ENCODE measurements at places on chromosomes 3 and 15. TPM values are rescaled to one million over a fixed set of nuclear protein-coding genes. Genes with fewer than 3 reads are reported as not detected.
A peak's percentile ranks its signal among the peaks of the same experiment; 100 is the strongest.

DNA sequence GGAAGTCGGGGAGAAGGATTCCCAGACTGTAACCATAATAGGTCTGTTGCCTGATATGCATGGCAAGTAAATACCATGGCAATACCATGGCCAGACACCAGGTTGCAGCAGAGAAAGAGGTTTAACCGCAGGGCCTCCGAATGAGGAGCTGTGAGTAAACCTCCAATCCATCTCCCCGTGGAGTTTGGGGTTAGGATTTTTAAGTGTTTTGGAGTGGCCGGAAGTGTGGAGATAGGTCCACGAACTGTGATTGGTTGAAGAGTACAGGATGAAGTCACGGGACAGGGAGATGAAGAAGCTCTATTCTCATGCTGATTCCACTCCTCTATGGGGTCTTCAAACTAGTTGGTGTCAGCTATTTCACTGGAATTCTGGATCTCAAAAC lies 127.9 kb downstream of the ST8SIA2 start:
- peak; percentile 88 for DNase-seq

DNA sequence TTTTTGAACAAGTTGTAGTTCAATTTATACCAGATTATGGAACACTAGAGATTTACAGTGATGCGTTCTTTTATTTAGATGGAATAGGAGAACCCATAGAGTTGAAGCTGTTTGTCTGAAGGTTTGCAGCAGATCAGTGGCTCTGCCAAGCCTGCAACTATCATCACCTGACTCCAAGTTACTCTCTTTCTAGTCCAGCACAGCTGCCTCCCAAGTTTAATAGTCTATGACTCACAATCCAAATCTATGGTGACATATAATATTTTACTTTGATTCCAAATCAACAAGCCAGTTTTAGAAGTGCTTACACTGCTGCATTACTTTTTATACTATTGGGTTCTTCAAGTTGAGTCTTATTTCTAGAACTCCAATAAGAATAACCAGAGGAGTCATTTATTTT lies 400.4 kb downstream of the LPP start:
- no peak for DNase-seq

- no peak for DNase-seq
Measured at GRCh38 chr15:89880727-89881126, 13.1 kb downstream of the AP3S2 start.

- DNase-seq, result peak; percentile 66
Measured at GRCh38 chr3:43043071-43043766, 62.7 kb downstream of the POMGNT2 start.

DNA sequence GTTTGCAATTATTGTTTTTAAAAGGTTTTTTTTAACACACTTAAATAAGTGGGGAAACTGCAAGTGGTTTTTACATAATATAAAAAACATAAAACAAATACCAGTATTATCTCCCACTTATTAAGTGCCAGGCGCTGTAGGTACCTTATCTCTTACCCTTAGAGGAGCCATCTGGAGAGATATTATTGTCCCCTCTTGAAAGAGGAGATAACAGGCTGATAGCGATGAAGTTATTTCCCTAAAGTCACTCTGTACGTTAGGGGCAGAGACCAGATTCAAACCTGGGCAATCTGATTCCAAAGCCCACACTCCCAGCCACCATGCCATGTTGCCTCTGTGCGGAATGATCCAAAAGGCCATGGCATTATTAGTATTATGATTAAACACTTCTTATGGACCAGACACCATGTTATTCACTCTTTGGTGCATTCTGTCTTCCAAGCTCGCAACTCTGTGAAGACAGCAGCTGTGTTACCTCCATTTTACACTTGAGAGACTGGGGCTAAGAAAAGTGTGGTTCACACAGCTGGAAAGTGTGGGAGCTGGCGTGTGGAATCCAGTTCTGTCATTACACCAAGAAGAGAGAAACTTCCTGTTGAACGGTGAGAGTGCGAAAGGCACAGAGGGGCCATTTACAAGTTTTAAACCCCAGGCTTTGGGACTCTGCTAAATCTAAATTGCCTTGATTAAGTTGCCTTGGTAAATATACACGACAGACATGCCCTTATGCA lies 79.9 kb upstream of the MITF start:
- no peak for DNase-seq

DNA sequence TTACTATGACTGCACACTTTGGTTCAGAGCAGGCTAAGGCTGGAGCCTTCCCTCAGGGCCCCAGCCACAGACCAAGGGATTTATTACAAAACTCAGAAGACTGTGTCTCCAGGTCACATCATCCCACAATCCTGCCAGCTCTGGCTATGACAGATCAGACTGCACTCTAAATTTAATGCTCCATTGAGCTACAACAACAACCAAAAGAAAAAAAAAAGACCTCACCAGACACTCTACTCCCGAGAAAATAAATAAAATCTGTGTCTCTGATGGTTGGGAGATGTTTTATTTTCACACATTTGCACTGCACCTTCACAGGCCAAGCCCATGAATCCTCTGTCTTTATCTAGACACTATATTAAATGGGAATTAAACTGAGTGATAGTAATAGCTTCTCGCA lies 50.8 kb upstream of the CTNNB1 start:
- no peak for DNase-seq

- no peak for DNase-seq
Measured at GRCh38 chr3:136351351-136351750, 101.2 kb downstream of the PCCB start.

GRCh38 chr3:157330206-157330605 lies 106.4 kb upstream of the PTX3 start:
- DNase-seq, result no peak

GRCh38 chr15:86644339-86644738 lies 564.7 kb downstream of the AGBL1 start:
- no peak for DNase-seq

DNA sequence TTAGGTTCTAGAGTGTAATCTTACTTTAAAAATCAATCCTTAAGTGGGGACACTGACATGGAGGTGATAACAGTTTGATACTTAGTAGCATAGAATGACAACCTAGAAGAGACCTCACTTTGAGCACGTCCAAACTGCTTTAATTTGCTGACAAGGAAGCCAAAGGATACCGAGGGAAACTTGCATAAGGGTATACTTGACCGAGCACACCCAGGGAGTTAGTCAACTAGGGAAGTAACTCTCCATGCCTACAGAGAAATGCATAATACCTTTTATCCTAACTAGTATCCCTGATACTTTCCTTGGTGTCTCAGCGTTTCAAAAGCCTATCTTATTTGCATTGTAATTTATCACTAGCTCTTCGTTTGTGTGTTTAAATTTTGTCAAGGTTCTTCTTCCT lies 5.5 kb upstream of the TPRG1 start:
- no peak for DNase-seq

GRCh38 chr15:78415284-78415683 lies 22.7 kb upstream of the IREB2 start:
- DNase-seq, result no peak

GRCh38 chr15:78105476-78106241 lies 13.3 kb downstream of the SH2D7 start:
- no peak for DNase-seq

DNA sequence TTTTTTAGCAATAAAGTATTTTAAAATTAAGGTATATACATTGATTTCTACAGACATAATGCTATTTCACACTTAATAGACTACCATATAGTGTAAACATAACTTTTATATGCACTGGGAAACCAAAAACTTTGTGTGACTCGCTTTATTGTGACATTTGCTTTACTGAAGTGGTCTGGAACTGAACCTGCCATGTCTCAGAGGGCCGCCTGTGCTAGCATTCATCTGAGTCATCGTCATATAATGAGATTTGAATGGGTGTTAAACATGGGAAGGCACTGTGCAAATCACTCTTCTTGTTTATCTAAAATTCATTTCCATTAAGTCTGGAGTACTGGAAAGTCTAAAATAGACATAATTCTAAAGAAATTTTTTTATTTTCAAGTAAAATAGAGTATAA lies 12.9 kb downstream of the EIF2AK4 start:
- no peak for DNase-seq

DNA sequence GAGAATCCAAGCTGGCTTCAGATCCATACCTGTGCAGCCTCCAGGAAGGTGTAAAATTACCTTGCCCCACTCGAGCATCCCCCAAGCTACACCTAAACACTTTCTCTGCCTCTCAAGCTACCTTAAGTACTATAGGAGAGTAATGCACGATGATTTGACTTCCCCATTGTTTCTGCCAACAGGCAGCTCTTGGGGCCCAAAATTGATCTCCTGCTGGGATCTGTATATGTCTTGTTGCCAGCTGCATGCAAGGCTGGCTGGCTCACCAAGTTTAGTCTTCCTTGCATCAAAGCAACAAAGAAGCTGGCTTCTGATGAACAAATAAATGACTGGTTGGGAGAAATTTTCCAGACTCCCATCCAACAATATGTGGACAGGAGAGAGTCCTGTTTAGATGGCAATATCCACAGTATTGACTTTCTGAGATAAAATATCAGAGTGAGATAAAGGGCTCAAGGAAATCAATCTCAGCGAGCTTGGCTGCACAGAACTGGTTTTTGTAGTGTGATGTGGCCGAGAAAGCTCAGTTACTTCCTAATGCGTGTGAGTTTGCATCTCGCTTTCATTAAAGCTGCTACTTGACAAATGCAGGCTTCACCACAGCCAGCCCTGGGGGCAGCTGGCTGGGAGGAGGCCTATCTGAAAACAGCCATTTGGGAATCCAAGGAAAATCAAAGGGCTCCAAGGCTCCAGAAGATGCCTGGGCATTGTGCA lies 140.7 kb downstream of the MINAR1 start:
- DNase-seq, result no peak

- DNase-seq, result no peak
Measured at GRCh38 chr3:182583545-182583944, 209.8 kb upstream of the ATP11B start.

DNA sequence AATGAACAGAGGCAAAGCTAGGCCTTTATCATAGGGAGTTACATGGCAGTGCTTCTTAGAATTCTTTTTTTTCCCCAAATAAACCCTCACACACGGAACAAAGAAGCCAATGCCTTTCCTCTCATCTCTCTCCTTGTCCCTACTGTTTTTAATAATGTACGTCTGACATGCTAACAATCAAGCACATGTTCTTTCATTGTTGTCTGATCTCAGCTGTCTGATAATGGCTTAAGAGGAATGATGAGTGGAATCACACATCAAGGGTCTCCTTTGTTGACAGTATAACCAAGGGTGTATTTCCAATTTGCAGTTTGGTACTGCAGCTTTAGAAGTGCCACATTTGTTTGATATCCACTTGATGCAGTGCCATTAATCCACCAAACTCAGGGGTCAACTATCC lies 34.8 kb upstream of the EPHA3 start:
- no peak for DNase-seq

DNA sequence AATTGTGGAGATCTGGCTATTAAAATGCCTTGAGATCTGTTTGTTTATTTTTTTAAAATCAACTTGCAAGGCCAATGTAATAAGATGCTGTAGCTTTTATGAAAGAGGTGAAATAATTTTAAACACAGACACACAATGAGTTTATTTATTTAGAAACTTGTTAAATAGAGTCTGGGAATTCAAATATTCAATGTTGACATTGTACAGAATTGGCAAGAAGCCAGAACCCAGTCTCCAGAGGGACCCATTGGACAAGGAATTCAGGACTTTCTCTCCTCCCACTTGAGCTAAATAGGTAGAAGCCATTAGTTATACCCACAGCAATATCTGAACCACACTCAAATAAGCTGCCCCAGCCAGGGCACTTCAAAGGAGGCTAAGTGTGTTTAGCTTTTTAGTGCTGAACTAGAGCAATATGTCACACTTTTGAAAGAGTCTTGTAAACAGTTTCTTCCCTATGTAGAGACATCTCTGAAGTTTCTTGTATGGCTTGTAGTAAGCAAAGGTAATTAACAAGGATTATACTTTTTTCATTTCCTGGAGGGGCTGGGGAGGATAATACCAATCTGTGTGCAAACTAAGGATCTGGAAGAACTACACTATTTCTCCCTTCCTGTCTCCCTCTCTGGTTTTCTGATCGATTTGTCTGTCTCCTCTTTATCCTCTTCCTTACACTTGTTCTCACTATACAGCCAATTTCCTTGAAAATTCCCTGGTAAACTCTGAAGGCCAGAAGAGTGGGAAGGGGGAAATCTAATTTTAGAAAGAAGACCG lies 6.0 kb downstream of the MECOM start:
- no peak for DNase-seq

- no peak for DNase-seq
Measured at GRCh38 chr15:58440922-58441321, 9.1 kb downstream of the LIPC start.

GRCh38 chr15:66698318-66698961 lies 3.6 kb upstream of the SMAD6 start:
- peak; percentile 87 for DNase-seq

GRCh38 chr3:112394003-112394640 lies 61.2 kb downstream of the CD200 start:
- DNase-seq, result no peak

DNA sequence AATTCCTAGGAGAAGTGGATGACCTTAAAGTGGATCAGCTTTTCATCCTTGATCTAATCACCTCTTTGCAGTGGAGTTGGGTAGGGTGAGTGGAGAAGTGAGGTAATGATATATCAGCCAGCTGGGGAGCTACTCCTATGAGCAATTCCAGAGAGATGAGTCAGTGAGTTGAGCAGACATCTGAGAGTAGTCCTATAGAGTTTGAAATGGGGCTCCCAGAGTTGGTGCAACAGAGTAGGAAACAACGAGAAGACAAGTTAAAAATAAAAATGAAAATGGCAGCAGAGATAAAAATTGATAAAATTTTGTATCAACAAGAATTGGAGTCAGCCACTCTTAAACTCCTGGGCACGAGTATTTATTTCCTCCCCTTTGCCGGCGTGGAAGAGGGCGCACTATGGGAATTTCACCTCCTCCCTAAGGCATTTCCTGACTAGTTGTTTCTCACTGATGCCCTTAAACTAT lies 150.8 kb upstream of the DPH6 start:
- DNase-seq, result no peak

- DNase-seq, result no peak
Measured at GRCh38 chr15:55774113-55774970, 31.4 kb upstream of the PRTG start.

Gene TSEN2
- total RNA-seq, result 14.1 TPM

Gene TMCC1
- total RNA-seq, result 37.8 TPM

Gene RBP2
- total RNA-seq, result not detected

Gene CDHR4
- total RNA-seq, result not detected

Gene C3orf85
- not detected for total RNA-seq

Gene CRYGS
- 4.9 TPM for total RNA-seq

Gene CISH
- 1.7 TPM for total RNA-seq

Gene FILIP1L
- 49.3 TPM for total RNA-seq

Gene RNU5B-1
- 18.5 TPM for total RNA-seq

Gene FOXB1
- not detected for total RNA-seq

Gene VEPH1
- 0.21 TPM for total RNA-seq

Gene GRK7
- total RNA-seq, result not detected

Gene AHSG
- not detected for total RNA-seq

Gene FGF7
- total RNA-seq, result 0.32 TPM

Gene SST
- total RNA-seq, result not detected

Gene GALNT15
- total RNA-seq, result 0.56 TPM

Gene USF3
- total RNA-seq, result 12.0 TPM

Gene CILP
- total RNA-seq, result not detected

Gene TCTA
- 34.7 TPM for total RNA-seq
